ENCODE measurements at places on chromosomes 1 and 21.

- no peak for DNase-seq
Observed at GRCh38 chr1:178727014-178727895, 2.2 kb downstream of the RALGPS2 start.

- DNase-seq, result no peak
Observed at GRCh38 chr1:42186152-42186551, 21.6 kb upstream of the GUCA2A start.

DNA sequence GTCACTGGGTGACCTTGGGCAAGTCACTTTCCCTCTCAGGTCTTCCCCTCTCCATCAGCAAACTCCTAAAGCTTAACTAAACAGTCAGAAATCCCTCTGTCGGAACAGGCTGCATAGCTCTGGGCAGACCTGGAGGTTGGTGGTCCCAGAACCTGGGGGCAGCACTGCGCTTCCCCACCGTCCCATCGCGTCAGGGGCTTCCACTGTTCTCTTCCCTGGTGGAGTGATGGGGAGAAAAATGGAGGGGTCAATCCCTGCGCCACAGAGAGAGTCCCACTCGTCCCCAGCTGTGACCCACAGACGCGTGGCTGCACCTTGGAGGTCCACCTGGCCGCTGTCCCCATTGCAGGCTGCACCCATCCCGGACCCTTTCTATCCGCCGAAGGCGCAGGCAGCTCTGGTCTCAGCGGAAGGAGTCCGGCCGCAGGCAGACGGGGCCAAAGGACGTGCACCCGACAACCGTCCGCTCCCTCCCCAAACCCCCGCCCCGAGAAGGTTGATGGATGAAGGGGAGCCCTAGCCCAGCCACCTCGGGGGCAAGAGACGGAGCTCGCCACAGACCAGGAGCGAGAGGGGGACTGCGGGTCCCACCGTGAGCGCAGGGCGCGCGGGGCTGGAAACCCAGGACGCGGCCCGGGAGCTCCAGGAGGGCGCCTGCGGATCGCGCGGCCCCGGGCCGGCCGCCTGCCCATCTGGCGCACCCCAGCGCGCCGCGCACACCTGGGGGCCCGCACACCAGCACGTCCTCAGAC is 588 bp upstream of the WNT3A start:
- no peak for DNase-seq

- no peak for DNase-seq
Observed at GRCh38 chr1:182438326-182438725, 11.6 kb upstream of the RGSL1 start.

- DNase-seq, result no peak
Observed at GRCh38 chr21:46471514-46471913, 12.8 kb downstream of the DIP2A start.

DNA sequence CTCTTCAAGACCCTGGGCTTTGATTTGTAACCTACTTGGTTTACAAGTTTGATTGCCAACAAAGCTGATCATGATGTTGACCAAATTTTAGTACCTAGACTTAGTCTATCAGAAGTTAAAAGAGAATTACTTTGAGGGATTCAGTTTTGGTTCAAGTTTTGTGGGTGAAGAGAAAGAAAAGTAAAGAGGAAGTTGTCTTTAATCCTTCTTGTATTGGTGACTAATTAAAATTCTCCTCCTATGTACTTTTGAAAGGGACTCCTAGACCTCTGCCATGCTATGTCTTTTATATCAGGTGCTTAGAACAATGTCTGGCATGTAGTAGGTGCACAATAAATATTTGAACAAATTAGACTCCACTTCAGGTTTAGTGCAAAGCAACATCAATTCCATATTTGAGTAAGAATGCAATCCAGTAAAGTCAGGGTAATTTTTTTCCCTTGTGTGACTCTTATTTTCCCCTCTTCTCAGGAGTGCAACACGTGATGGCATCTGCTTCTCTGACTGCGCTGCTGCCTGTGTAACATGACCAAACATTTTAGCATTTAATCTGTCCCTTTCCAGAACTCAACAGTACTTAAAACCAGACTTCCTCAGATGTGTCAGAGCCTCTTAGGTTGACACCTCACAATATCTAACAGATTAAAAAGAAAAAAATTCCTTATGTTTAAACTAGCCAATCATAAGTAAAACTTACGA is 41.1 kb upstream of the KCNQ4 start:
- no peak for DNase-seq

- no peak for DNase-seq
Observed at GRCh38 chr1:112318263-112318662, 77.8 kb upstream of the CTTNBP2NL start.

- peak; percentile 51 for DNase-seq
Observed at GRCh38 chr1:202835548-202836072, 24.9 kb downstream of the PCAT6 start.

- no peak for DNase-seq
Observed at GRCh38 chr1:64508629-64509028, 38.7 kb downstream of the CACHD1 start.

DNA sequence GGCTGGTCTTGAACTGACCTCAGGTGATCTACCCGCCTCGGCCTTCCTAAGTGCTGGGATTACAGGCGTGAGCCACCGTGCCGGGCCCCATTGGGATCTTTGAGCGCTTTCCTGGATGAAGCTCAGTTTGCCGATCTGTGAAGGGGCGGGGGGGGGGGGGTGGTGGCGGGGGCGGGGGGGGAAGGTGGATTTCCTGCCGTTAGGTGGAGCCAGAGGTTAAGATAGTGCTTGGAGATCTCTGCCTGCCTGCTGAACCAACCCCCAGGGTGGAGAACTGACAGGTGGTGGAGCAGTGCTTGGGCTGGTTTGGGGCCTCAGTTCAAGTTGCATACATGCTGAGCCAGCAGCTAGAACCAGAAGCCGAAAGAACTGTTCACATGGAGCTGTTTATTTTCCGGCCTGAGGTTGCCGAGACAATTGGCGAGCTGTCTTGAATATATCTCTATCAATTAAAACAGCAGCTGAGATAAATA is 1.7 kb downstream of the TMCC2 start:
- peak; percentile 80 for DNase-seq

GRCh38 chr1:108826081-108826635 is 30.7 kb downstream of the AKNAD1 start:
- DNase-seq, result no peak
